ENCODE measurements at places on chromosomes 16 and 17.
A peak's percentile ranks its signal among the peaks of the same experiment; 100 is the strongest.

DNA sequence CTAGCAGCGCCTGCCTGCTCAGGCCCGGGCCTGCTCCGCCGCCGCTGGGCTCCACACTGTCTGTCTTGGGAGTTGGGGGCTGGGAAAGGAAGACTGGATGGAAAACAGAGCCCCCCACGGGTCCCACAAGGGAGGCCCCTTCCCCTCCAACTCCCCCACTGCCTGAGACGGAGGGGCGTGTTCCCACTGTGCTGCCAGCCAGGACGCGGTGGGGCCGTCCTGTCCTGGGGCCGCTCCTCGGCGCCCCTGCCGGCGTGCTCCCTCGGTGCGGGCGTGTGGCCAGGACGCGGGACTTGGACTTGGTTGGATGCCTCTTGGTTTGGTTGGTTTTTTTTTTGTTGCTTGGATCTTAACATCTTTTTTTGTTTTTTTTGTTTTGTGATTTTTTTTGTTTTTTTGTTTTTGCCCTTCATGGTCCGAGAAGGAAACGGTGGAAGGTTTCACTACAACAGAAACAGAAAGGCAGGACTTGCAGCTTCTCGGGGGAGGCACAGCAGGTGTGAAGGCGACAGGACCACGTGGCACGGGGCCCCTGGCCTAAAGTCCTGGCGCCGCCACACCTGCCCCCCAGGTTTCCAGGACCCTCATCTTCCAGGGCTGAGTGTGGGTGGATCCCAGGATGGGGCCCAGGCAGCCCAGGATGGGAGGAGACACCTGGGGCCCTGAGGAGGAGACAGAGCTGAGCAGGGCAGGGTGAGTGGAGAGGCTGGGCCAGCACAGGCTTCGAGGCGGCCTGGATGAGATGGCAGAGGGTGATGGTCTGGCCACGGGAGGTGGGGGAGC lies 16.0 kb downstream of the ENGASE start:
- DNase-seq: no peak

GRCh38 chr16:49972280-49972679 lies 52.7 kb upstream of the CNEP1R1 start:
- DNase-seq: no peak

- DNase-seq: no peak
These were observed 233.1 kb upstream of the WSCD1 start for GRCh38 chr17:5837055-5837491.

GRCh38 chr17:80096561-80097021 lies 4.8 kb upstream of the GAA start:
- DNase-seq: no peak

DNA sequence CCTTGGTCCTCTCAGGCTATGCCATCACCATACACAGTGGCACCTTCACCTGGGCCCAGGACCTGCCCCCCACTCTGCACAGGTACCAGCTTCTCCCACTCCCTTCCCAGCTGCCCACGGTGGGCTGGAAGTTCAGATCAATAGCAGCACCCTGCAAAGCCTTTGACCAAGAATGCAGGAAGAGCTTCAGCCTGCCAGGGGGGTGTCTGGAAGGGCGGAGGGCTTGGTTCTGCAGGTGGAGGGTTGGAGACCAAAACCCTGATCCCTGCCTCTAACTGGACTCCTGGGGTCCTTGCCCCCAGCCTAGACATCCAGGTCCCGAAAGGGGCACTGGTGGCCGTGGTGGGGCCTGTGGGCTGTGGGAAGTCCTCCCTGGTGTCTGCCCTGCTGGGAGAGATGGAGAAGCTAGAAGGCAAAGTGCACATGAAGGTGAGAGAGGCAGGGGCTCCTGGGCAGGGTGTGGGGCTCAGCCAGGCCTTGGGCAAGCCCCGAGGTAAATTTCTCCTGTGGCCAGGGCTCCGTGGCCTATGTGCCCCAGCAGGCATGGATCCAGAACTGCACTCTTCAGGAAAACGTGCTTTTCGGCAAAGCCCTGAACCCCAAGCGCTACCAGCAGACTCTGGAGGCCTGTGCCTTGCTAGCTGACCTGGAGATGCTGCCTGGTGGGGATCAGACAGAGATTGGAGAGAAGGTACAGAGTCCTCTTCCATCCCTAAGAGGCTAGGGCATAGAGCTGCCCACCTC lies 34.3 kb downstream of the ABCC3 start:
- no peak for DNase-seq

GRCh38 chr16:35308674-35309073 lies 1849.3 kb downstream of the TP53TG3F start:
- peak; percentile 53 for DNase-seq

GRCh38 chr16:81484908-81485624 lies 40.5 kb downstream of the CMIP start:
- DNase-seq: no peak

- DNase-seq: no peak
These were observed 274.5 kb upstream of the ELAC2 start for GRCh38 chr17:13292291-13292690.

DNA sequence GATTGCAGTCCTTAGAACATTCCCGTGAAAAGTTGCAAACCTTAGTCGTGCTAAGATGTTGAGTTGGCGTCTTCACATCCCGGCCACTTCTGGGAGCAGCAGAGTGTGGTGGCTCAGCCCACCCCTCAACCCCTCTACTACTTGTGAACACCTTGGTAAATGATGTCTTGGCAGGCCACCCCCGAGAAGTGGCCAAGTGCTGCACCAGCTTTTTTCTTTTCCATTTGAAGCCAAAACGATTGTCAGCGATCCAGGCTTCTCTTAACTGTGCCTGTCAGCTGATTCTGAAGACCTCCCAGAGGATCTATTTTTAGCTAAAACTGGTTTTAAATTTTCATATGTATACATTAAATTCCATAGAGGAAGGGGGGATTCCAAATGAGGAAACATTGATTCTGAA lies 247.5 kb downstream of the CDH13 start:
- no peak for DNase-seq

DNA sequence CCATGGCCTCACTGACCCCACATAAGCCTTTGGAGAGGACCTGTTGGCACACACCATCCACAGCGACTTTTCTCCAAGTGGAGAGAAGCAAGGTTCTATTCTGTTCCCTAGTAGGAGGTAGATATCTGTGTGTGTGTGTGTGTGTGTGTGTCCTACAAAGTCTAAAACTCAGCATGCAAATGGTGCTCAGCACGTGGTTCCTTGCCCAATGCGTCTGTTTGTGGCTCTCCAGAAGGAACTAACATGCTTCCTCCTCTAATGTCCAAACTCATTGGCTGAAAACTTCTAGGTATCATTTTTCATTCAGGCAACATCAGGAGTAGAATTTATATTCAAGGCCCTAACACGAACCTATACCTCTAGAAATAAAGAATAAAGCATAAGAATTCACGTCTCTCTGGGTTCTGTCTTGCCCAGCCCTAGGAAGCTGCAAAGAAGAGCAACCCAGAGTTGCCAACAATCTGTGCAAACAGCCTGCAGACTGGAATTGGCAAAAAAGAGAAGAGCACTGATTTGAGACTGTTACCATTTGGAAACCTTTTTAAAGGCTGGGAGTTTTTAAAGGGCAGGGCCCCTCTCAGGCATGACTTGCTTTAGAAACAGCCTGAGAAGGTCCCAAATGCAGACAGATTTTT lies 25.5 kb downstream of the MAP3K14 start:
- no peak for DNase-seq

DNA sequence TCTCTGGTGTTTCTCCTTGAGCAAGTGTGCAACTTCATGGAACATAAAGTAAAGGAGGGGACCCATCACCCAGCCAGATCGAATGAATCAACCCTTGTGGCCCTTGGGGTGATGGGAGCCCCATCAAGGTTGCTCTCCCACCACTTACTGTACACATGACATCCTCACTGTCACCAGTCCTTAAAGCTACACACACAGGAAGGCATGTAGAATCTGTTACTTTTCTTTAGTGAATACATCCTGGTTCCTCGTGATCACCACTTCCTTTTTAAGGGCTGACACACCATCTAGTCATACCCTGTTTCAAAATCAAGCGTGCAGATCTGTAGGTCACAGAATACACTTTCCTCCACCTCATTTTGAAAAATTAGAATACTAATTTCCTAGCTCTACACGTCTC lies 22.6 kb upstream of the MPHOSPH6 start:
- no peak for DNase-seq

DNA sequence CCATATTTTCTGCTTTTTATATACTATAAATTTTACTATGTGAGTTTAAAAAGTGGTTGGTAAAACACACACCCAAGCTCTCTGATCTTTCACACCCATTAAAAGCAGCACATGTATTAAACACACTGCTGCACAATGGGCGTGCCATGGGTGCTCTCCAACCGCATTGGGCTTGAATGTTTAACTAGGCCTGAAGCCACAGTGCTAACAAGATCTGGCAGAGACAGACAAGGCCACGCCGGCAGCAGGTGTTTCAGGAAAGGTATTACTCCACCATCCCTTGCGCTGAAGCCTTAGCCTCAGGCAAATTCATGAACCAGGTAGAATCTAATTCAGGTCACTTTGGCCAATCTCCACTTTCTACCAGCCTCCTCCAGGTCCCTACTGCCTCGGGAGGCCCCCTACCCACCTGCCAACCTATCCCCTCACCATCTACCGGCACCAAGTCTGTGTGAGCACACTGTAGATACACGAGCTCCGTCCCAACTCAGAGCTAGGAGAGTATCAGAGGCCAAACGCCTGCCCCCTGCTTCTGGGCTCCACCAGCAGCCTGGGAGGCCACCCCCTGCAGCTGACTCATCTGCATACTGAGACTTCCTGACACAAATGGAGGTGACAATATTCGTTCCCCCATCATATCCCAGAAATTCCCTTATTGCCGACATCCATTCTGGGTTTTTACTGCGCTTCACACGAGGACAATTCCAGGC lies 95.0 kb downstream of the ADCY9 start:
- peak; percentile 44 for DNase-seq

DNA sequence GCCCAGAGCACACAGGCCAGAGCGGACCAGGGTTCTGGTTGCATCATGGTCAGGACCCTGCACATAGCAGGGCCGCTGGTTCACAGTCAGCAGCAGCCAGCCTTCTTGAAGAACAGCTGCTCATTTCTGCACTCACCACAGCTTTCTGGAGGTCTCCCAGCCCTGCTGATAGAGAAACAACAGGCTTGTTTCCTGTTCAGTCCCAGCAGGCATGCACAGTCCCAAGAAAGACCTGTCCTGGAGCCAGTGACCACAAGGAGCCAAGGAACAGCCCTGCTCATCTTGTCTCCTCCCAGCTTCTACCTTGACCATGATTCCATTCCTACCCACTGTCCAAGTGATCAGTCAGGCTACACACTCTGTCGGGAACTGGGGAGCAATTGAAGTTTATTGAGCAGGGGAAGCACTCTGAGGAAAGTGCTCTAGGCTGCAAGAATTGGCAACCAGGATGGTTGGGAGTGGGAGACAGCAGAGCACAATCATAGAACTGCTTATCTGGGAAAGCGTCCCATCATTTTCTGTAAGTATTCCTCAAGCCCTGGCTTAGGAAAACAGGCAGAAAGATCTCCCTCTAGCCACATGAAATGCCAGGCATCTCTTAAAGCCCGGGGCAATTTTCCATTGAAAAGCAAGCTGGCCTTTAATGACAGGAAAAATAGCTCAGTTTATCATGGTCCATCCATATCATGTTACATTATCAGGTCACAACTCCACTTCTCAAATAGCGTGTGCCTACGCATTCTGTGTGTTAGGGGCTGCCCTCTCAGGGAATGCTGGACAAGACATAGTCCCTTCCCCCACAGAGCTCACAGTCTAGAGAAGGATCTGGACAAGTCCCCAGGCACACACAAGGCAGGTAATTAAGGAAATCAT lies 155.4 kb upstream of the FOXF1 start:
- no peak for DNase-seq

GRCh38 chr16:31134625-31135534 lies 647 bp downstream of the PRSS8 start:
- peak; percentile 86 for DNase-seq

- no peak for DNase-seq
These were observed 7.3 kb downstream of the KIF18B start for GRCh38 chr17:44940317-44940716.

GRCh38 chr17:78027121-78027520 lies 68.6 kb downstream of the TNRC6C start:
- no peak for DNase-seq

DNA sequence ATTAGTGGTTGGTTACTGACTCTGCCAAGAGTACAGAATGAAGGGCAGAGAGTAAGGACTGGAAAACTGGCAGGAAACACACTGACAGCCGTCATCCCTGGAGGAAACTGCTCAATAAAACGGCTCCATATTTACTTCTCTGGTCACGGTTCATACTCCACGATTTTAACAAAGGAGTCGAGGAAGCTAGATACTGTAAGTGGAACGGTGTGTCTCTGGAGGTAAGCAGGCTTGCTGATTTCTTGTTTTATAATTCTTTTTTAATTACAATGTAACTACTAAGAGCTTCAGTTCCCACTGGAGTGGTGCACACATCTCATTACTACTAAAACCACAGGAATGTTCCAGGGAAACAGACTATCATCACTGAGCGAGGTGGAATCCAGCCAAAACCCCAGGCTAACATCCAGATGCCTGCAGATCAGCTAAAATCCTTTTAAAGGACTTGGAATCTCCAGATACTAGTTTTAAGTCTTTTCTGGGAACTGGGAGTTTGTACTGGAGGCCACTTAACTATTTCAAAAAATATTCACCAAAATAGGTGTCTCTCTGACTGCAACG lies 17.8 kb downstream of the SERPINF1 start:
- DNase-seq: peak; percentile 80

DNA sequence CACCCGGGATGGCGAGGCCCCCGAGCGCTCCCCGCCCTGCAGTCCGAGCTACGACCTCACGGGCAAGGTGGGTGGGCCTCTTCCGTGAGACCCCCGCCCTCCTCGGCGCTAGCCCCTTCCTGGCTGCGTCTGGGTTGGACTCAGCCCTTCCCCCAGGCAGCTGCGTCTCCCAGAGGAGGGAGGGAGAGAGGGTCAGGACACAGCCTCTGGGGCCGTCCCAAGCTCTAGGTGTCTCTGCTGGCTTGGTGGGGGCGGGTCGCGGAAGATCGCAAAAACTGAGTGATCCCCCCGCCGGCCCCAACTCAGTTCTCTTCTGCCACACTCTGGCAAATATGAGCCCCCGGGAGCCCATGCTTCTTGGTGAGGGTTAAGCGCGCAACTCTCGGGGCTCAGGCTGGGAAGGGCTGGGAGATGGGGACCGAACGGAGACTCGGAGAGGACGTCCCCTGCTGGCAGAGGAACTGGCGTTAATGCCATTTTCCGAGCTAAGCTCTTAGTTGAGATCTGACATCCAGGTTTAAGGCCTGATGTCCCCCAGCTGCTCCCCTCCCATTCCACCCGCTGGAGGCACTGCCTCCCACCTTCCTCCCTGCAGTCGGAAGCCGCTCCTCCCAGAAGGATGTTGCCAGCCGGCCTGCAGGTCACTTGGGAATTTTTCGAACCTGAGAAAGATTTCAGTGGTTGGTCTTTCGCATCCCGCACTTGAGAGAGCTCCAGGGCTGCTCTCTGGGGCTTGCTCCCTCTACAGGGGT lies 419 bp downstream of the RAB37 start:
- DNase-seq: no peak

DNA sequence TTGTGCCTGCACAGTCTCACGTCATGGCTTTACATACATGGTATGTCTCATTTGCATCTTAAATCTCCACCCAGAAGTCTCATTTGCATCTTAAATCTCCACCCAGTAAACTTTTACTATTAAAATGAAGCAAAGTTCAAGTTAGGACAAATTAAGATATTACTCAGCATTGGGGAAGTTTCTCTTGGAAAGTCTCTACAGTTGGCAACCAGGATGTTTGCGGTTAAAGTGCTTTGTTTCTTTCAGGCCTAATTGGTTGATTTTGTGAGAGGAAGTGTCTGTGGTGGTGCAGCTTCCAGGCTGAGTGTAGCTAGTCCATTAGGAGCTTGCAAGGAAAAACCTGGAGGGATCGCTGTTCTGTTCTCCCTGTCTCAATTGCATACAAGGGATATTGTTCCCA lies 1373.3 kb upstream of the GOT2 start:
- DNase-seq: no peak

- DNase-seq: no peak
These were observed 93.5 kb downstream of the CDYL2 start for GRCh38 chr16:80710918-80711317.
